Nucleus accumbens (tissue), 56 donors: ENCODE measurements at places on chromosomes 1 and 21.

- peak; percentile 45 for DNase-seq
These were observed 34.8 kb downstream of the CDCP2 start for GRCh38 chr1:54117815-54118563.

DNA sequence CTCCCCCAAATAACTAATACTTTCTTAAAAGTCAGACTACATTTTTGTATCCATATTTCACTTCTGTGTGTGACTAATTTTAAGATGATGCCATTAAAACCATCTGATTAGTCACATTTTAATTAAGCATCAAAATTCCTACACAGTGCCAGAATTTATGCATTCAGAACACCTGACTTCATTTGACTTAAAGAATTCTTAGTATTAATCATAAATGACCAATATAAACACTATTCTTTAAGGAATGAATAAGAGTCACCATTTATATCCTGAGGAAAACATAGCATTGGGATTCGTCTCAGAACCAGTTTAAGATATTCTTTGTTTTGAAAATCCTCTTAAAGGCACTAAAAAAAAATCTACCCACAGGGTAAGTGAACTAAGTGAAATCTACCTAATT, 37.0 kb downstream of the TM2D1 start:
- no peak for DNase-seq

GRCh38 chr1:54227091-54227602, 27.2 kb downstream of the MRPL37 start:
- peak; percentile 63 for DNase-seq

GRCh38 chr21:34726627-34727337, 58.0 kb downstream of the CLIC6 start:
- DNase-seq = no peak

DNA sequence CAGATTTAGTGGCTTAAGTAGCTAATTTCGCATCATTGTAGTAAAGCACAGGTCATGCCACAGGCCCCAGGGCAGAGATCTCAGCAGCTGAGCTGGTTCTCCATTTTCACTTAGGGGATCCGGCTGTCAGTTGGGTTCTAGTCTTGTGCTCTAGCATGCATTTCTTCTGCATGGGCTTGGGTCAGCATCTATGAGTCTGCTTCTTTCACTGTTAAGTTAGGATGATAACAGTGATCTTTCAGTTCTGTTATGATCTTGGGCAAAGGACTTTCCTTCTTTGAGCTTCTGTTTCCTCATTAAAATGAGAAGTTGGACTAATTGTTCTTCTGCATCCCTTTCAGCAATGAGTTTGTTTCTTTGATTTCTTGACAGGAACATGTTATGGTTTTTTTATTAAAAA, 123.6 kb upstream of the DNAH14 start:
- no peak for DNase-seq

DNA sequence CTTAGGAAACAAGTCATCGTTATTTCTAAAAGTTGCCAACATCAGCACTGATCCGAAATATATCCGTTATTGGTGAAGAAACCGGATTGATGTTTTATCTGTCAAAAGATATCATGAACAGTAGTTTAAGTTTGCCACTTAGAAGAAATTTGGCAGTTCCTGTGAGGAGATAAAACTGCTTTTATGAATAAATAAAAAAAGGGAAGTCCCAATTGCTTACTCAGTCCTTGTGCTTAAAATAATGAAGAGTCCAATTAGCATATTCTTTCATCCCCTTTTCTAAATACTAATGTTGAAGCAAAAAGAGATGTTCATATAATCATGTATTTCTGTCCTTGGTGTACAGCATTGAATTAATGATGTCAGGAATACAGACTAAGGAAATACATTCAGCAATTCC, 164.6 kb downstream of the NCAM2 start:
- DNase-seq = no peak

- DNase-seq = no peak
These were observed 9.2 kb downstream of the VASH2 start for GRCh38 chr1:212959266-212960220.

DNA sequence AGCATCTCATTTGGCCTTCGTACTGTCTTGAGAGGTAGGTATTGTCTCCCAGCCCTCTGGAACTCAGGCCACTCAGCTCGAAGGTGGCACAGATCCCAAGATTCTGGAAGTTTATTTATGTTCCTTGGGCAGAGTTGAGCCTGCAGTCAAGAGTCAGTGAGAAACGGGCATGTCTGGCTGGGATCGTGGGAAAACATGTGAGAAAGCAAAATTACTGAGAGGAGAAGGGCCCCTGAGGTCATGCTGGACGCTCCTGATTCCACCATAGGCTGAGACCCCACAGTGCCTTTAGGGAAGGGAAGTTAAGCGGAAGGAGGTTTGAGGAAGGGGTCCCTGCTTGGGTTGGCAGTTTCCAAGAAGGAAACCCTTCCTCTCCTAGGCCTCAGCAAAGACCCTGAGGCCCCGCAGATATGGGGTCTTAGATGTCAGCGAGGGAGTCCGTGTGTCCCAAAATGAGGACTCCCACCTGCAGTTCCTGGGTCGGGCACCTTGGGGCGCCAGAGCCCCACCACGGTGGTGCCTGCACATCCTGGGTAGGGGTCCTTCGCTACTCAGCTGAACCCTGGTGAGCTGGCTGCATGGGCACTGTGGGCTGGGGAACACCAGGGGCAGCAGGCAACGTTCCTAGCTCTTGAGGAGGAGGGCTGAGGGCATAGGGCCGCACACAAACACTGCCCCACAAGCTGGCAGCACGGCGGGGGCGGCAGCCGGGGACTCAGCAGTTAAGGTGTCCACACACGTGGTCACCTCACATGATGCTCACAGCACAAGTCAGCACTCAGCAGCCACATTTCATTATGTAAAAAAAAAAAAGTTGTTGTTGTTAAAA, 12.3 kb upstream of the SEMA4A start:
- peak; percentile 29 for DNase-seq

GRCh38 chr1:205204552-205204951, 7.0 kb downstream of the DSTYK start:
- DNase-seq = no peak

DNA sequence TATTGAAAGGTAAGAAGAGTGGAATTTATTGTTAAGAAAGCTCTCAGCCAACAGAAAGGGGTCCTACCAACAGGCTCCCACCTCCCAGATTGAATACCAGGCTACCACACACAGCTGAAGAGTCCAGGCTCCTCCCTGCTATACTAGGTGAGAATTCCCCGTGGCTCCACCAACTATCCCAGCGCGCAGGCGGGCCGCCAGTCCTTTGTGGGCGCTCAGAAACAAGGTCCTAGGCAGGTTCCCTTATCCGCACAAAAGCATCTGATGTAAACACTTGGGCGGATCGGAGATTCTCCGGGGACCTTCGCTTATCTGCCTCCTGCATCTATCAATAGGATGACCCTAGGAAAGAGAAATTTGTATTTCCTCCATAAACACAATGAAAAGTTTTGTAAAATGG, 423.9 kb upstream of the ADGRL4 start:
- DNase-seq = no peak

- DNase-seq = no peak
These were observed 48.4 kb downstream of the MAGI3 start for GRCh38 chr1:113438505-113439276.

GRCh38 chr1:160520582-160520981, 2.5 kb downstream of the SLAMF6 start:
- no peak for DNase-seq

GRCh38 chr1:220217383-220217988, 54.8 kb downstream of the RAB3GAP2 start:
- no peak for DNase-seq

DNA sequence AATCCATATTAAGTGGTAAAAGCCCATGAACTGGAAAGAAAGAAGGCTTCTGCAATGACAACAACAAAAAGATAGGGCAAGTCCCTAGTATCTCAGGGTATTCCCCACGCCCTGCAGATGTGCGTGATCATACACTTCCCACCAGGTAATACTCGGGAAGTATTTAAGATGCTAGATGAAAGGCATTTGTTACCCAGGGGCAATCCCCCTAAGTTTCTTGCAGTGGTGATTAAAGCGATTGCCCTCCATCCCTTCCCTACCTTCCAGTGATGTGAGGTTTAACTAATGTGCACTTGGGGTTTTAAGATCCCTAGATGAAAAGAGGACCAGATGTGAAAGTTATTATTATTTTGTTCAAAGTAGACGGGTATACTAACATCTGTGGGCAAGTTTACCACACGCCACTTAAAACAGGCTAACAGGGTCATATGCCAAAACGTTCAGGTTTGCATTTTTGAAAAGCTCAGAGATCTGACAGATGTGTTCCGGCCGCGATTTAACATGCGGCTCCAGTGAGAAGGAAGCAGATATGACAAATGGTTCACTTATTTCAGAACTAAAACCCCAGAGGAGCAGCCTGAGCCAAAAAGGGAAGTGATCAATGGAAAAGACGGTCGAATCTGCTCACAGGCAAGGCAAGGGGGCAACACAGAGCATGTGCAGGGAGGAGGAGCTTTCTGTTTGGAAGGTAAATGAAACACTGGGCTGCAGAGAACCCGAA, 17.4 kb downstream of the TIAM1 start:
- DNase-seq = no peak

- no peak for DNase-seq
These were observed 295.0 kb downstream of the VAV3 start for GRCh38 chr1:107669996-107670395.

GRCh38 chr1:234592240-234592639, 17.7 kb downstream of the IRF2BP2 start:
- DNase-seq = no peak

DNA sequence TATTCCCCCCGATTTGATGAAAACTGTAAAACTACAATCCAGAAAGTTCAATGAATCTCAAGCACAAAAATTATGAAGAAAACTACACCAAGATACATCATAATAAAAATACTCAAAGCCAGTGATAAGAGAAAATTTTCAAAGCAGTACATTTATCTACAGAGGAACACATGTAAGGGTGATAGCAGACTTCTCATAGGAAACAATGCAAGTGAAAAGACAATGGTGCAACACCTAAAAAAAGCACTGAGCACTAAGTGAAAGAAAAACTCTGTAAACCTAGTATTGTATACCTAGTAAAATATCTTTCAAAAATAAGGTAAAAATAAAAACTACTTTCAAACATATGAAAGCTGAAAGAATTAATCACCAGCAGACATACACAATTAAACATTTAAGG, 76.1 kb upstream of the IRF2BP2 start:
- DNase-seq = no peak

- peak; percentile 45 for DNase-seq
These were observed 98.9 kb downstream of the DHRS3 start for GRCh38 chr1:12518931-12519692.

DNA sequence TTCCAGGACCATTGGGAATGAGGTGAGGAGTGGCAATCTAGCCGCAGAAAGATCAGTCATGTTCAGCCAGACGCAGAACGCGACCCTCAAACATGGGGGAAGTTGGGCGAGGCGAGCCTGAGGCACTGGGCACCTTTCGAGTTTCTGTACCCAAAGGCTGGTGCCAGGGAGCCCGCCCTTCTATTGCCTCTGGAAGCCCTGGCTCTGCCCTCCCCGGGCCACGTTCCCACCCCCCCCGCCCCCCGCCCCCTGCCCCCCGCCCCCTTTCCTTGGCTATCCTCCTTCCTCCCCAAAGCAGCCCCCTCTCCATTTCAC, 2.2 kb upstream of the ZBTB7B start:
- peak; percentile 65 for DNase-seq
